ENCODE measurements at places on chromosomes 2 and 18.

- no peak for DNase-seq
These were observed 77.4 kb upstream of the NPAS2 start for GRCh38 chr2:100742277-100743254.

GRCh38 chr2:126699716-126700581 lies 44.0 kb downstream of the GYPC start:
- DNase-seq, result no peak

- DNase-seq, result no peak
These were observed 81.3 kb upstream of the SETBP1 start for GRCh38 chr18:44599412-44599811.

DNA sequence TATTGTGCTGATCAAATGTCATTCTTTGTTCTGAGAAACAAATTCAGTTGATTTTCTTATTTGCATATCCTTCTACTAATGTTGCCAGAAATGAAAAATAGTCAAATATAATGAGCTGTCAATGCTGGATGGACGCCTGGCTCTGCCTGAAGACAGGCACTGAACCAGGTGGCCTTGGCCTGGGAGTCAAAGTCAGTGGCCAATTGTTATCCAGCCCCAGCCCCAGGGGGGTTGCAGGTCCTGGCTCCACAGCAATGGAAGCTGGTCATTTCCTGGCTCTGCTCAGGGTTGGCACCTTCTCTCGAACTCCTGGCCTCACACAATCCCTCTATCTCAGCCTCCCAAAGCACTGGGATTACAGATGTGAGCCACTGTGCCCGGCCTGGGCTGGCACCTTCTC lies 176.8 kb upstream of the GLI2 start:
- no peak for DNase-seq
